ENCODE measurements at places on chromosomes 2 and 18. TPM values are rescaled to one million over a fixed set of nuclear protein-coding genes. Genes with fewer than 3 reads are reported as not detected.

- H3K27ac ChIP-seq, result no peak overlapping the region
- peaks cover 50% of the 10 kb centered on the region for H3K27me3 ChIP-seq
- peak; percentile 3 for DNase-seq
- no peak overlapping the region for H3K4me3 ChIP-seq
These were observed 172.9 kb downstream of the LRP1B start for GRCh38 chr2:141957827-141958450.

DNA sequence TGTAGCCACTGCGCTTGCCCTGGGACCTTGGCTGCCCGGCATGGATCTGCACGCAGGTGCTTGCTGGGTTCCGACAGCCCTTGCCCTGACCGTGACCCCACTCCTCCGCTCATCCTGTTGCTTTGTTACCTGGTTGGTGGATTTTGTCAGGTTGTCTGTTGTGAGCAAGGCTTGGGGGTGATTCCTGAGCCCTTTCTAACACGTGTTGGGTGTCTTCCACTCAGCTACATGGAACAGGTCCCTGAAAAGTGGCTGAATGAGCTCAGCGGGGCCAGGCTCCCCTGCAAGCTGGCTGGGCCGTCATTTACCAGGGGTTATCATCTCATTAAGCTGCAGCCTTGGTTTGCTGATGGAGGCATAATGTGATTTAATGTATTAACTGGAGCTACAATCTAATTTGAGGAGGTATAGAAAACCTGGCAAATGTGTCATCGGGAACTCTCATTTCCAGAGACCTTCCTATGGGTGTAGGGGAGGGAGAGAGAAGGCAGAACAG, 24.6 kb downstream of the RAMP1 start:
- H3K27ac ChIP-seq, result no peak overlapping the region
- H3K4me3 ChIP-seq, result no peak overlapping the region
- no peaks in the 10 kb centered on the region for H3K36me3 ChIP-seq
- H3K4me1 ChIP-seq, result peaks cover 12% of the 10 kb centered on the region

- H3K4me3 ChIP-seq, result no peak overlapping the region
- H3K36me3 ChIP-seq, result peaks cover 12% of the 10 kb centered on the region
- peaks cover 9% of the 10 kb centered on the region for H3K4me1 ChIP-seq
- no peak overlapping the region for H3K27ac ChIP-seq
- DNase-seq, result no peak
- no peaks in the 10 kb centered on the region for H3K27me3 ChIP-seq
These were observed 9.3 kb downstream of the HDAC4 start for GRCh38 chr2:239391286-239392071.

- H3K36me3 ChIP-seq, result no peaks in the 10 kb centered on the region
- peaks cover 23% of the 10 kb centered on the region for H3K27me3 ChIP-seq
These were observed 135.1 kb upstream of the GPC1 start for GRCh38 chr2:240300261-240300821.

GRCh38 chr2:36356990-36357846, 1.6 kb downstream of the CRIM1 start:
- H3K27ac ChIP-seq, result peak overlapping the region; percentile 97

DNA sequence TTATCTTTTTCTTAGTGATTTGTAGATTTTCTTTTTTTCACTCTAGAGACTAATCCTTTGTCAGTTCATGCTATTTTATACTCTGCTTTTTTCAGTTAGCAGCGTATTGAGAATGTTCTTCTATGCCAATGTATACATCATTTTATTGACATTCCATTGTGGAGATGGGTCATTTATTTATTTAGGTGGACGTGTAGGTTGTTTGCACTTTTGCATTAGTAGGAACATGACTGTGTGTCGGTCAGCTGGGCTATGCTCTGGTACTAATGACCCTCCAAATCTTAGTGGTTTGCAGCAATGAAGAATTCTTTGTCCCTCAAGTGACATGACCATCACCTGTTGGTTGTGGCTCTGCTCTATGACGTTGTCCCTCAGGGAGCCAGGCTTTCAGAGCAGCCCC, 33.6 kb downstream of the HPCAL1 start:
- peaks cover 36% of the 10 kb centered on the region for H3K4me1 ChIP-seq
- H3K27me3 ChIP-seq, result no peaks in the 10 kb centered on the region
- no peak overlapping the region for H3K27ac ChIP-seq
- no peak for DNase-seq
- peaks cover 13% of the 10 kb centered on the region for H3K36me3 ChIP-seq

SIX3 gene
- total RNA-seq, result not detected

GPR155 gene
- 1.9 TPM for total RNA-seq
